ENCODE measurements at places on chromosomes 6 and 20. TPM values are rescaled to one million over a fixed set of nuclear protein-coding genes. Genes with fewer than 3 reads are reported as not detected.
A peak's percentile ranks its signal among the peaks of the same experiment; 100 is the strongest.

DNA sequence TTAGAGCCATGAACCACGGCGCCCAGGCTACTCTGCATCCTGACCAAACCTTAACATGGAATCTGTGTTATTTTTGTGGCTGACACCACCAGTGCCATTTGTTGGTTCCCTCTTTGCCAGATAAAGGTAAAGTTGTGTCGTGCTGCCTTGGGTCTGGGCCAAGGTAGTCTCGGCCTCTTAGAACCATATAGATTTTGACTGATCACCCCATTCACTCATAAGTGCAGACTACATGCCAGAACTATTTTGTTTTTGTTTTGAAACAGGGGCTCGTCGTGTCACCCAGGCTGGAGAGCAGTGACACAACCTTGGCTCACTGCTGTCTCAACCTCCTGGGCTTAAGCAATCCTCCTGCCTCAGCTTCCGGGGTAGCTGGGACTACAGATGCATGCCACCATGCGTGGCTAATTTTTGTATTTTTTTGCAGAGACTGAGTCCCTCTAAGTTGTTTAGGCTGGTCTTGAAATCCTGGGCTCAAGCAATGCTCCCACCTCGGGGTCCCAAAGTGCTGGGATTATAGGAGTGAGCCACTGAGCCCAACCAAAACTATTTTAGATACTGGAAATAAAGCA is 19.2 kb upstream of the RIPOR3 start:
- peaks cover 11% of the 10 kb centered on the region for H3K27me3 ChIP-seq
- H3K27ac ChIP-seq, result no peak overlapping the region
- H3K36me3 ChIP-seq, result no peaks in the 10 kb centered on the region
- no peak overlapping the region for H3K4me3 ChIP-seq

GRCh38 chr20:23315099-23315498 is 35.5 kb upstream of the NXT1 start:
- H3K36me3 ChIP-seq, result no peaks in the 10 kb centered on the region
- DNase-seq, result no peak
- no peak overlapping the region for H3K4me3 ChIP-seq
- no peaks in the 10 kb centered on the region for H3K4me1 ChIP-seq
- H3K27me3 ChIP-seq, result peaks cover 3% of the 10 kb centered on the region

DNA sequence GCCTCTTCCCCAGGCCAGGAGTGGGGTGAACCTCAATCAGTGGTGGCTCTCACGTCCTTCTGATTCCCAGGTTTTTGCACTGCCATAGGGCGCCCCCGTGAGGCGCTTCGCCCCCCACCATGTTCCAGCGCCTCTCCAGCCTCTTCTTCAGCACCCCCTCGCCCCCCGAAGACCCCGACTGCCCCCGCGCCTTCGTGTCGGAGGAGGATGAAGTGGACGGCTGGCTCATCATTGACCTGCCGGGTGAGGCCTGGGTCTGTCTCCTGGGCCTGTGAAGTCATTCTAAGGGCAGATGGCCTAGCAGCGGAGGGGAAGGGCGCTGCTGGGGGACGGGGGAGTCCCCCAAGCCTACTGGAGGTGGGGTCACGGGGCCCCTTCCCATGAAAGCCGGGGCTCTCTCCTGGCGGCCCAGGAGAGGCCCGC is 4.5 kb downstream of the TP53INP2 start:
- peak overlapping the region; percentile 75 for H3K4me3 ChIP-seq
- peaks cover 30% of the 10 kb centered on the region for H3K4me1 ChIP-seq
- H3K27me3 ChIP-seq, result no peaks in the 10 kb centered on the region
- H3K36me3 ChIP-seq, result peaks cover 17% of the 10 kb centered on the region
- H3K27ac ChIP-seq, result peak overlapping the region; percentile 89

DNA sequence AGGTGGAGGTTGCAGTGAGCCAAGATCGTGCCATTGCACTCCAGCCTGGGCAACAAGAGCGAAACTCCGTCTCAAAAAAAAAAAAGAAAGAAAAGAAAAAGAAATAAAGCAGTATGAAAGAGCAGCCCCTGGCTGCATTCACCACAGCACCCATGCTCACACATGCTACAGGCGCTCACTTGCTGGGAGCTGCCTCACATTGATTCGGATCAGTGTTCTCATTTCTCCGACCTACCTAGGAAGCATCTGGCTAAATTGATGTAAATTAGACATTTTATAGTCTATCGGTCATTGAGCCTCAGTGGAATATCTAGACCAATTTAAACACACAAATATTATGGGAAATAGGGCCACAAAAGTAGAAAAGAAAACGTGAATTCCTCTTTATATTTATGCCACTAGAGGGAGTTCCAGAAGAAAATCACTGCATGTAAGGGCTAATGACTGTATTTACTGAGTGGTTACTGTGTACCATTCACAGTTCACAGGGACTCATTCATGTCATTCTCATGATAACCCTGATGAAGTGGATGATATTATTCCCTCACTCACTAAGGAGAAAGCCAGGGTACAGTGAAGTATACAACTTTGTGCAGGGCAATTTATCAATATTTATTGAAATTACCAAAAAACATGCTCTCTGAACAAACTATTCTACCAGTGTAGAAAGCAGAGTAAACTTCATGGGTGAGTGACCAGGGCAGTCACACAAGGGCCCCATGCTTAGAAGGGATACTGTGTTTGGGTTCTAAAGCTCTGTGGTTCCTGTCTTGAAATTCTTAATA is 5.3 kb upstream of the MOG start:
- H3K27ac ChIP-seq, result no peak overlapping the region
- no peaks in the 10 kb centered on the region for H3K36me3 ChIP-seq
- no peak overlapping the region for H3K4me3 ChIP-seq
- peak; percentile 12 for DNase-seq
- peaks cover 8% of the 10 kb centered on the region for H3K27me3 ChIP-seq

DNA sequence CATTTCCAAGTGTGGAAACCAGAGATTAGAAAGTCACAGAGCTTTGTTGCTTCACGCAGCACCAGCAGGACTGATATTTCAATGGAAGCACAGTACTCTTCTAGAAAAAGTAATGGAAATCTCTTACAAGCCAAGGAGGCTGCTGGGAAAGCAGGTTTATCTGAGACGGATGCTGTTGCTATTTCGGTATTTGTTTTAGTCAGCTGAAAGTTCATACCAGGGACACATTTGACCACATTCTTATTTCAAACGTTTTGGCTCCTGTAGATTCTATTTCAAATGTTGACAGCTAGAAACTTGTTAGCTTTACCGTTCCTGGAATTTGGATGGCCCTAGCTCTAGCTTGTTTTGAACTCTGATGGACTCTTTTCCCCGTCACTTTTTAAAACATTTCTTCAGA is 3.7 kb upstream of the TMEM242 start:
- no peak overlapping the region for H3K27ac ChIP-seq
- no peak overlapping the region for H3K4me3 ChIP-seq
- peaks cover 29% of the 10 kb centered on the region for H3K27me3 ChIP-seq
- DNase-seq, result no peak

DNA sequence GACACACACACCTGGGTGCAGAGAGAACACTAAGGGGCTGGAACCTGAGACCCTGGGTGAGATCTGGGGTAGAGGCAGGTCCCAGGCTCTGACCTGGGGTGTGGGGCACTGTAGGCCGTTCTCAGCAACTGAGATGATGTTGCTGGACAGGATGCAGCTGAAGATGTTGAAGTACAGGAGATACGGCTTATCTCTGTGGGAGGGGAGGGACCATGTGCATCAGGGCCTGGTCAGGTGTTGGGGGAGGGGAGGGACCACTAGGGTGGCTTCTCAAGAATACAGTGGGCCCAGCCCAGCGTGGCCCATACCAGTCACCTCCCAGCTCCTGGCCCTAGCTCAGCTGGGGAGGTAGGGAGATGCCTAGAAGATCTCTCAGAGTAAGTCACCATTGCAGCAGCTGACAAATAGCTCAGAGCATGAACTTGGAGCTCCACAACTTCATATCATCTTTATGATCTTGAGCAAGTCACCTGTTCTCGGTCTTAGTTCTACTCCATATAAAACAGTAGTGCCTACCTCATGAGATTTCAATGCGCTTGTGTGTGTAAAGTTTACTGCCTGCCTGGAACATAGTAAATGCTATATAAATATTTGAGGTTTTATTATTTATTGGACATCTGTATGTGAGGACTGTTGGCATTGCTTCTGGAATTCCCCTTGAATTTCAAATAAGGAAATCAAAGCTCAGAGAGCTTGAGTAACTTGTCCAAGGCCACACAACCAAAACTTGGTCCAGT is 3.8 kb downstream of the SLC44A4 start:
- H3K4me3 ChIP-seq, result no peak overlapping the region
- DNase-seq, result no peak
- H3K27ac ChIP-seq, result no peak overlapping the region
- no peaks in the 10 kb centered on the region for H3K27me3 ChIP-seq
- peaks cover 4% of the 10 kb centered on the region for H3K36me3 ChIP-seq
- no peaks in the 10 kb centered on the region for H3K4me1 ChIP-seq

GRCh38 chr6:37525460-37526357 is 26.0 kb upstream of the CCDC167 start:
- H3K4me1 ChIP-seq, result peaks cover 51% of the 10 kb centered on the region
- no peaks in the 10 kb centered on the region for H3K36me3 ChIP-seq
- no peaks in the 10 kb centered on the region for H3K27me3 ChIP-seq
- no peak overlapping the region for H3K4me3 ChIP-seq
- H3K27ac ChIP-seq, result no peak overlapping the region

GRCh38 chr20:44075191-44075949 is 111.6 kb downstream of the JPH2 start:
- DNase-seq, result no peak
- no peak overlapping the region for H3K27ac ChIP-seq
- no peaks in the 10 kb centered on the region for H3K36me3 ChIP-seq
- peaks cover 49% of the 10 kb centered on the region for H3K4me1 ChIP-seq
- no peaks in the 10 kb centered on the region for H3K27me3 ChIP-seq
- no peak overlapping the region for H3K4me3 ChIP-seq

DNA sequence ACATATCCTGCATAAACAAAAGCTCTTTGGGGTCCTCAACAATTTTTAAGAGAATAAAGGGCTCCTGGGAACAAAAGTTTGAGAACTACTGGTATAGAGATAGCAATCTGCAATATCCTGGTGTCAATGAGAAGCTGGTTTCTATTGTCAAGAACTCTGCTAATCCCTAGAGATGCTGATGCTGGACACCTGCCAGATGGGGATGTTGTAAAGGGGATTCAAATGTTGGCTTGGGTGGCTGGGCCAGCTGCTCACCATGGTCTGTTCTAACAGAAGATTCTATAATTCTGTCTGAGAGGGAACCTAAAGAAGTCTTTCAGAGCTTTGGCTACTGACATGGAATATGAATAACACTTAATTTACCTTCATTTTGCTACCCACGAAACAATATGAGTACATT is 137.8 kb downstream of the BTBD9 start:
- H3K4me3 ChIP-seq, result no peak overlapping the region
- H3K36me3 ChIP-seq, result no peaks in the 10 kb centered on the region
- no peaks in the 10 kb centered on the region for H3K27me3 ChIP-seq
- DNase-seq, result no peak
- no peak overlapping the region for H3K27ac ChIP-seq
- no peaks in the 10 kb centered on the region for H3K4me1 ChIP-seq

- peak overlapping the region; percentile 43 for H3K27ac ChIP-seq
- H3K36me3 ChIP-seq, result peaks cover 16% of the 10 kb centered on the region
- H3K4me3 ChIP-seq, result no peak overlapping the region
Measured at GRCh38 chr6:144481527-144481926, 196.4 kb downstream of the UTRN start.

- no peaks in the 10 kb centered on the region for H3K4me1 ChIP-seq
- no peak overlapping the region for H3K27ac ChIP-seq
- H3K36me3 ChIP-seq, result no peaks in the 10 kb centered on the region
- H3K4me3 ChIP-seq, result no peak overlapping the region
- H3K27me3 ChIP-seq, result peaks cover 1% of the 10 kb centered on the region
Measured at GRCh38 chr6:147684906-147685305, 176.4 kb downstream of the SAMD5 start.

DNA sequence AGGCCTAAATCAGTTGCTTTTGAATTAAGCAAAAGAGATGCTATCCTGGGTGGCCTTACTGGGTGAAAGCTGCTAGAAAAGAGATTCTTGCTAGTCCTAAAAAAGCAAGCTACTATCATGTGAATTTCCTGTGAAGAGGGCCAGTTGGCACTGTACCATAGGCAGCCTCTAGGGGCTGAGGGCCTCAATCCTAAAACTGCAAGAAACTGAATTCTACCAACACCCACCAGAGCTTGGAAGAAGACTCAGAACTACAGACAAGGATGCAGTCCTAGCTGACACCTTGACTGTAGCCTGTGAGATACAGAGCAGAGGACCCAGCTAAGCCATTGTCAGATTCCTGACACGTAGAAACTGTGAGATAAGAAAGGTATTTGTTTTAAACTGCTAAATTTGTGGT is 24.5 kb downstream of the CLIC5 start:
- H3K4me1 ChIP-seq, result peaks cover 3% of the 10 kb centered on the region
- H3K27ac ChIP-seq, result no peak overlapping the region
- H3K27me3 ChIP-seq, result no peaks in the 10 kb centered on the region
- H3K36me3 ChIP-seq, result no peaks in the 10 kb centered on the region

- H3K4me3 ChIP-seq, result no peak overlapping the region
- no peaks in the 10 kb centered on the region for H3K36me3 ChIP-seq
- DNase-seq, result no peak
- no peaks in the 10 kb centered on the region for H3K27me3 ChIP-seq
Measured at GRCh38 chr6:93196406-93196970, 222.9 kb downstream of the EPHA7 start.

GRCh38 chr6:150204705-150205472 is 62.0 kb downstream of the PPP1R14C start:
- H3K4me1 ChIP-seq, result peaks cover 5% of the 10 kb centered on the region
- H3K27ac ChIP-seq, result no peak overlapping the region
- H3K4me3 ChIP-seq, result no peak overlapping the region
- no peak for DNase-seq
- H3K36me3 ChIP-seq, result no peaks in the 10 kb centered on the region
- H3K27me3 ChIP-seq, result peaks cover 1% of the 10 kb centered on the region

- no peak overlapping the region for H3K4me3 ChIP-seq
- H3K36me3 ChIP-seq, result no peaks in the 10 kb centered on the region
- H3K27me3 ChIP-seq, result peaks cover 22% of the 10 kb centered on the region
- DNase-seq, result peak; percentile 48
Measured at GRCh38 chr20:56249244-56249955, 868 bp downstream of the MC3R start.

GRCh38 chr6:31163922-31164321 is 5.5 kb downstream of the TCF19 start:
- H3K4me3 ChIP-seq, result no peak overlapping the region
- no peak for DNase-seq
- H3K27me3 ChIP-seq, result no peaks in the 10 kb centered on the region

GRCh38 chr6:3797231-3798054 is 45.9 kb upstream of the PXDC1 start:
- DNase-seq, result no peak
- peaks cover 2% of the 10 kb centered on the region for H3K4me1 ChIP-seq
- no peak overlapping the region for H3K4me3 ChIP-seq
- no peaks in the 10 kb centered on the region for H3K36me3 ChIP-seq
- H3K27ac ChIP-seq, result no peak overlapping the region
- peaks cover 4% of the 10 kb centered on the region for H3K27me3 ChIP-seq

GRCh38 chr20:57785720-57786119 is 75.9 kb upstream of the PMEPA1 start:
- H3K4me1 ChIP-seq, result no peaks in the 10 kb centered on the region
- no peak overlapping the region for H3K4me3 ChIP-seq
- H3K27ac ChIP-seq, result no peak overlapping the region
- no peaks in the 10 kb centered on the region for H3K27me3 ChIP-seq

PFDN6 gene
- 78.1 TPM for total RNA-seq

REM1 gene
- not detected for total RNA-seq

SYCP2L gene
- total RNA-seq, result not detected

CCDC170 gene
- not detected for total RNA-seq

GDAP1L1 gene
- total RNA-seq, result not detected

NAPB gene
- 14.3 TPM for total RNA-seq

EBF4 gene
- total RNA-seq, result 1.1 TPM

LY6G6F gene
- not detected for total RNA-seq

TBX18 gene
- total RNA-seq, result not detected

DPPA5 gene
- not detected for total RNA-seq

DEFB110 gene
- not detected for total RNA-seq
